Dermis lymphatic vessel endothelial cell (primary cell): ENCODE measurements at places on chromosomes 3 and 15. TPM values are rescaled to one million over a fixed set of nuclear protein-coding genes. Genes with fewer than 3 reads are reported as not detected.

The ZDHHC3 gene
- total RNA-seq: 62.0 and 74.7 TPM in 2 replicates

The CYP8B1 gene
- not detected in 2 replicates for total RNA-seq

The SERP1 gene
- total RNA-seq: 113 and 127 TPM in 2 replicates

The HYKK gene
- total RNA-seq: 1.3 and 1.6 TPM in 2 replicates

The PAQR5 gene
- total RNA-seq: 0.22 TPM in 1 of 2 replicates, not detected in the other

The AVEN gene
- 14.8 and 21.1 TPM in 2 replicates for total RNA-seq

The DNAH12 gene
- total RNA-seq: under 0.01 TPM in 2 replicates
